Endothelial cell of umbilical vein (primary cell): ENCODE measurements at places on chromosomes 16 and 17.

DNA sequence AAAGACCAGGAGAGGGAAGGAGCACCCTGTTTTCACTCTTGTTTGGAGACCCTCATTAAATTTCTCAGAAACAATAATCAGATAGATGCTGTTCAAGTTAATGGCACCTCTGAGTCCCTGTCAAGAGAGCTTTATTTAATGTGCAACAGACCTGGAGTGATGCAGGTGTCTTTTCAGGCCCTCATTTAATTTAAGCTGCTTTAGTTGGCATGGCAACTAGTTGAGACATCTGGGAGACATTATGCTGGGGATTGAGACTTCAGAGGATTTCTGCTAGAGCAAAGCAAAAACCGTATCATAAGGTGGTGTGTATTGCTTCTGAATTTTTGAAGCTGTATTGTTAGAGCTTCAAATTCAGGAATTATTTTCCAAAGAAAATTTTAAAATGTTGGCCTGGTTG, 108.5 kb downstream of the NLK start:
- no peaks in the 10 kb centered on the region for H3K4me1 ChIP-seq
- DNase-seq: no peak
- H3K27me3 ChIP-seq: no peaks in the 10 kb centered on the region
- H3K4me3 ChIP-seq: no peak overlapping the region
- no peaks in the 10 kb centered on the region for H3K36me3 ChIP-seq

- H3K27ac ChIP-seq: no peak overlapping the region
- H3K4me3 ChIP-seq: no peak overlapping the region
- no peak for DNase-seq
- H3K36me3 ChIP-seq: no peaks in the 10 kb centered on the region
- no peaks in the 10 kb centered on the region for H3K4me1 ChIP-seq
- peaks cover 4% of the 10 kb centered on the region for H3K27me3 ChIP-seq
Measured at GRCh38 chr17:76198702-76199101, 41.6 kb downstream of the RNF157 start.

GRCh38 chr17:67838538-67838937, 13.2 kb downstream of the BPTF start:
- no peaks in the 10 kb centered on the region for H3K36me3 ChIP-seq
- no peak for DNase-seq
- H3K27me3 ChIP-seq: no peaks in the 10 kb centered on the region
- peaks cover 8% of the 10 kb centered on the region for H3K4me1 ChIP-seq
- H3K4me3 ChIP-seq: no peak overlapping the region
- H3K27ac ChIP-seq: no peak overlapping the region

GRCh38 chr16:12206098-12206748, 229.7 kb downstream of the SNX29 start:
- H3K4me1 ChIP-seq: no peaks in the 10 kb centered on the region
- no peak overlapping the region for H3K27ac ChIP-seq
- no peak overlapping the region for H3K4me3 ChIP-seq
- H3K36me3 ChIP-seq: no peaks in the 10 kb centered on the region
- H3K27me3 ChIP-seq: no peaks in the 10 kb centered on the region
- no peak for DNase-seq

DNA sequence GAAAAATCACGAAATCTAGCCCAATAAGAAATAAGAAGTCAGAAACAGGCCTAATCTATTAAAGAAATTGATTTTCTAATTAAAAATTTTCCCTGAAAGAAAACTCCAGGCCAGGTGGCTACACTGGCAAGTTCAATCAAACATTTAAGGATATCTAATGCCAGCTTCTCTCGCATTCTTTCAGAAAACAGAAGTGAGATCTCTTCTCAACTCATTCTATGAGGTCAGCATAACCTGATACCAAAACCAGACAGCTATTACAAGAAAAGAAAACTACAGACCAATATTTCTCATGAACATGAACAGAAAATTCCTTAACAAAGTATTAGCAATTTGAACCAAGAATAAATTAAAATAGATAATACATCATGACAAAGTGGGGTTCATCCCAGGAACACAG, 52.4 kb downstream of the AXIN2 start:
- no peak overlapping the region for H3K4me3 ChIP-seq
- no peaks in the 10 kb centered on the region for H3K27me3 ChIP-seq
- DNase-seq: no peak
- no peaks in the 10 kb centered on the region for H3K36me3 ChIP-seq
- H3K27ac ChIP-seq: no peak overlapping the region
- H3K4me1 ChIP-seq: no peaks in the 10 kb centered on the region

DNA sequence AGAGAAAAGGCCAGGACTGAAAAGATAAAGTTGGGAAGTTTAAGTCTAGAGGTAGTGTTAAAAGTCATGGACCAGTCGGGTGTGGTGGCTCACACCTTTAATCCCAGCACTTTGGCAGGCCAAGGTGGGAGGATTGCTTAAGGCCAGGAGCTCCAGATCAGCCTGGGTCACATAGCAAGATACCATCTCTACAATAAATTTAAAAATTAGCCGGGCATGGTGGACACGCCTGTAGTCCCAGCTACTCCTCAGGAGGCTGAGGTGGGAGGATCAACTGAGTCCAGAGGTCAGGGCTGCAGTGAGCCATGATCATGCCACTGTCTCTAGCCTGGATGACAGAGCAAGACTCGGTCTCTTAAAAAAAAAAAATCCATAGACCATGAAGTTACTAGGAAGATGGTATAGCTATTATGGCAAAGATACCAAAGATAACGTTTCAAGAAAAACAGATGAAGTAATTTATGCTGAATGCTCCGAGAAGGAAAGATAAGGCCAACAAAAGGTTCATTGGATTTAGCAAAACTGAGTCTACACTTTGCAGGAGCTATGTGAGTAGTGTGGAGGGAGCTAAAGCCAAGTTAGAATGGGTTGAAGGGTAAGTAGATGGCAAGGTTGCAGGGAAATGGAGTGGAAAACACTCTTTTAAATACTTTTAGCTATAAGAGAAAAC, 11.7 kb downstream of the TRIM37 start:
- DNase-seq: no peak
- peaks cover 27% of the 10 kb centered on the region for H3K4me1 ChIP-seq
- H3K27ac ChIP-seq: peak overlapping the region; percentile 83
- H3K4me3 ChIP-seq: no peak overlapping the region
